Tracheal epithelial cell (primary cell): ENCODE measurements at places on chromosomes 3 and 15. TPM values are rescaled to one million over a fixed set of nuclear protein-coding genes. Genes with fewer than 3 reads are reported as not detected.

The MINDY4B gene
- total RNA-seq: not detected in 2 replicates

The STRA6 gene
- 0.96 TPM in 1 of 2 replicates, not detected in the other for total RNA-seq

The TMEM212 gene
- not detected in 2 replicates for total RNA-seq

The LTK gene
- total RNA-seq: not detected in 2 replicates

The SLC28A2 gene
- total RNA-seq: not detected in 2 replicates

The UPK1B gene
- 13.0 and 47.5 TPM in 2 replicates for total RNA-seq

The ZNF710 gene
- 9.8 and 22.9 TPM in 2 replicates for total RNA-seq

The REC114 gene
- total RNA-seq: not detected in 2 replicates

The MINAR1 gene
- total RNA-seq: 0.24 and 0.64 TPM in 2 replicates

The ARHGEF26 gene
- total RNA-seq: 0.24 and 0.85 TPM in 2 replicates

The ST8SIA2 gene
- not detected in 2 replicates for total RNA-seq

The CCDC13 gene
- total RNA-seq: under 0.01 and 0.64 TPM in 2 replicates

The CADPS gene
- under 0.01 TPM in 1 of 2 replicates, not detected in the other for total RNA-seq

The B3GNT5 gene
- total RNA-seq: 22.9 and 43.7 TPM in 2 replicates

The MAP6D1 gene
- total RNA-seq: 1.2 and 2.1 TPM in 2 replicates

The KBTBD8 gene
- total RNA-seq: 0.64 and 1.4 TPM in 2 replicates

The ZFAND6 gene
- 140 and 176 TPM in 2 replicates for total RNA-seq

The ERICH6 gene
- total RNA-seq: under 0.01 and 0.24 TPM in 2 replicates

The CLRN1 gene
- not detected in 2 replicates for total RNA-seq

The SETD2 gene
- total RNA-seq: 22.7 and 24.1 TPM in 2 replicates

The CEMIP gene
- total RNA-seq: 0.72 and 0.85 TPM in 2 replicates

The PEX5L gene
- total RNA-seq: under 0.01 TPM in 2 replicates

The PTPN9 gene
- total RNA-seq: 17.3 and 17.4 TPM in 2 replicates

The DIS3L gene
- total RNA-seq: 15.2 and 17.7 TPM in 2 replicates

The TM4SF18 gene
- 0.21 and 8.0 TPM in 2 replicates for total RNA-seq

The ARRDC4 gene
- 7.7 and 16.4 TPM in 2 replicates for total RNA-seq

The GOLGA6L7 gene
- total RNA-seq: not detected in 2 replicates

The CCR8 gene
- total RNA-seq: not detected in 2 replicates

The CP gene
- 0.21 and 0.48 TPM in 2 replicates for total RNA-seq

The ALDH1A3 gene
- 214 and 3,131 TPM in 2 replicates for total RNA-seq

The PTX3 gene
- 0.85 and 5.8 TPM in 2 replicates for total RNA-seq

The SCN11A gene
- under 0.01 TPM in 1 of 2 replicates, not detected in the other for total RNA-seq

The HTD2 gene
- 10.6 and 22.8 TPM in 2 replicates for total RNA-seq

The RTF1 gene
- 15.2 and 18.1 TPM in 2 replicates for total RNA-seq

The ALDH1L1 gene
- total RNA-seq: 0.72 and 5.5 TPM in 2 replicates

The U2SURP gene
- total RNA-seq: 45.8 and 52.0 TPM in 2 replicates

The ZBBX gene
- total RNA-seq: 0.21 and 0.48 TPM in 2 replicates
